Activated effector memory CD4-positive, alpha-beta T cell treated with anti-CD3 and anti-CD28 coated beads, Interleukin-2, amount 50 U/mL, for 16 hours (primary cell): ENCODE measurements at places on chromosomes 7 and 10.
A peak's percentile ranks its signal among the peaks of the same experiment; 100 is the strongest.

GRCh38 chr10:44805466-44806210, 105.5 kb upstream of the TMEM72 start:
- DNase-seq: no peak

- DNase-seq: no peak
Observed at GRCh38 chr10:90888387-90888786, 16.6 kb downstream of the RPP30 start.

- DNase-seq: no peak
Observed at GRCh38 chr7:28064437-28064836, 116.2 kb downstream of the JAZF1 start.

DNA sequence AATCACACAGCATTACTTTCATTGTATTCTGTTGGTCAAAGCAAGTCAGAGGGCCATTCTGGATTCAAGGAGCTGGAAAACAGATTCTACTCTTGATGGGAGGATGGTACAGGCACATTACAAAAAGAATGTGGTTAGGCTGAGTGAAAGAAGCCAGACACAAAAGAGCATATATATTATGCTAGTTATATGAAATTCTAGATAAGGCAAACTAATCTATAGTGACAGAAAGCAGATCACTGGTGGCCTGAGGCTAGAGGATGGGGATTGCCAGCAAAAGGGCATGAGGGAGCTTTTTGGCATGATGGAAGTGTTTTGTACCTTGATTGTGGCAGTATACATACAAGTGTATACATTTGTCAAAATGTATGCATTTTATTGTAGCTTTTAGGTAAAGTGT, 96.8 kb downstream of the SPAG6 start:
- DNase-seq: no peak

DNA sequence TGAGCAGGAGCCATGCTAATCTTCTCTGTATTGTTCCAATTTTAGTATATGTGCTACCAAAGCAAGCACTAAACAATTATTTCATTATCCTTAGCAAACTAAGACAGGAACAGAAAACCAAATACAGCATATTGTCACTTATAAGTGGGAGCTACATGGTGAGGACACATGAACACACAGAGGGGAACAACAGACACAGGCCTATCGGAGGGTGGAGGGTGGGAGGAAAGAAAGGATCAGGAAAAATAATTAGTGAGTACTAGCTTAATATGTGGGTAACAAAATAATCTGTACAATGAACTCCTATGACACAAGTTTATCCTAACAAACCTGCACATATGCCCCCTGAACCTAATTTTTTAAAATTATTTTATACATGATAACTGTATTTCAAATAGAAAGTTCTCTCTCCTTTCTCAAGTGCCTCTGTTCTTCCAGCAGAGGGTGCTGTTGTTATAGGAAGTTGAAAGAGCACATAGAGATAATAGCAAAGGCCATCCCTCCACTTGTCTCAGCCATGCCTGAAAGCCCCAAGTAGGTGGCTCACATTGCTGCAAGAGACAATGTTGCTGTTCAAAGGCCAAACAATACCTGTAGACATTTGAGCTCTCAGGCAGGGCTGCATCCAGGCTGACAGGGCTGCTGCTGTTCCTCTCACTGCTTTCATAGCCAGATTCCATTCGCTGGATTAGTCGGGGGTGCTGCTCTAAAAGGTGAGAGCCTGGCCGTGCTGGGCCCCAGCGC, 33.4 kb upstream of the PPP3CB start:
- DNase-seq: peak; percentile 71

DNA sequence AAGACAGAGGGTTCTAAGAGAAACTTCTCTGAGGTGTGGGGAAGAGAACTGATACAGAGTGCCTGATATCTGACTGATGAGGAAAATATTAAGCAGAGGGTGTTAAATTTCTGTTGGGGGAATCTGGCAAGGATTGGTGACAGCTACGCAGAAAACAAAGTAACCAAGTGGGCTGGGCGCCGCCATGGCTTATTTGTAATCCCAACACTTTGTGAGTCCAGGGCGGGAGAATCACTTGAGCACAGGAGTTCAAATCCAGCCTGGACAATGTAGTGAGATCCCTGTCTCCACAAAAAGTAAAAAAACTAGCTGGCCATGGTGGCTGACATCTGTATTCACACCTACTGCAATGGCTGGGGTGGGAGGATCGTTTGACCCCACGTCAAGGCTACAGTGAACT, 2.1 kb upstream of the C7orf25 start:
- no peak for DNase-seq

DNA sequence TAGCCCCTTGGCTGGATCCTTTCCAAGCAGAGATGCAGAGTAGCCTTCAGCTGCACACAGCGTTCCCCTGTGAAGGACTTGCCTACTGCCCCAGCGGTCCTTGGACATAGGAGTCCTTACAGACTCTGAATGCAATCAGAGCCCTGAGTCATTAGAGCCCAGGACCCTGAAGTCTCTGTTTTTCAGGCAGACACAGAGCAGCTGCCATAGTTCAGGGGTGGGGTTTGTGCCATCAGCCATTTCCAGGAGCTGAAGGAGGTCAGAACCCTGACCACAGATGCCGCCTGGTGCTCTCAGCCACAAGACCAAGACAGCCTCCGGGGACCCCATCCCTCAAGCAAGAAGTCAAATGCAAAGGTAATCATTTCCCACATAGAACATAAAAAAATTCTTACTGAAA, 32.8 kb upstream of the WDFY4 start:
- no peak for DNase-seq

GRCh38 chr7:66682350-66683093, 53.8 kb downstream of the KCTD7 start:
- DNase-seq: no peak

- no peak for DNase-seq
Observed at GRCh38 chr7:47543056-47543455, 38.9 kb downstream of the TNS3 start.

- no peak for DNase-seq
Observed at GRCh38 chr10:85927952-85928665, 438.5 kb downstream of the GRID1 start.

GRCh38 chr10:115884331-115884730, 388.7 kb downstream of the GFRA1 start:
- DNase-seq: no peak

DNA sequence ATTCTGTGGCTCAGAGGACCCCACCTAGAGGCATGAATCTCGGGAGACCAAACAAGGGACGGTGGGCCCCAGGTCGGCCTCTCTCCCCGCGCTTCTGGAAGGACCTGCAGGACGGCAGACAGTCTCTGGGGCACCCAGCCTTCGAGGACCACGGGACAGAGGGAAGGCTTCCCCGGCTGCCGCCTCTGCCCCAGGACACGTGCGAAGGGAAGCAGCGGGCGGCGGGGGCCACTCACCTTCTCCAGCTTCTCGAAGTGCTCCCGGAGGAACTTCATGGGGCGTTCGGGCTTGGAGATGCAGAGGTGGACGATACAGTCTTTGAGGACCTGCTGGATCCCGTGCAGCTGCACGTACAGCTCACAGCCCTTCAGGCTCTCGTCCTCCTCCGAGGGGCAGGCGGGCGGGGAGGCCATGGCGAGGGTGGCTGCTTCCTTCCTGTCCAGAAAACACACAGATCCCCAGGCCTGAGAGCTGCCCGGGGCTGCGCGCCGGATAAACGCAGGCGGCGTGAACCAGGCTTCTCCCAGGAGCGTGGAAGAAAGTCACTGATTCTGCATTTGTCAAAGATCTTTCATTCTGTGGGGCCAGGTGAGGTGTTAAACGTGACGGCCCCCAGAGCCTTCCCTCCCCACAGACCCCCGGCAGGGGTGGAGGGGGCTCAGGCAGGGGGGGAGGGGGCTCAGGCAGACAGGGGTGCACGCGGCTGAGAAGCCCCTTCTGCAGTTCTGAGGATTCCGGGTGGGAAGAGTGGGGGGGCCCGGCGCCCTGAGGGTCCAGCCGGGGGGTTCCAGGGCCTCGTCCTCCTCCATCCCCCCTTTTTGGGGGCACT, 15.2 kb upstream of the DNAAF5 start:
- peak; percentile 58 for DNase-seq

DNA sequence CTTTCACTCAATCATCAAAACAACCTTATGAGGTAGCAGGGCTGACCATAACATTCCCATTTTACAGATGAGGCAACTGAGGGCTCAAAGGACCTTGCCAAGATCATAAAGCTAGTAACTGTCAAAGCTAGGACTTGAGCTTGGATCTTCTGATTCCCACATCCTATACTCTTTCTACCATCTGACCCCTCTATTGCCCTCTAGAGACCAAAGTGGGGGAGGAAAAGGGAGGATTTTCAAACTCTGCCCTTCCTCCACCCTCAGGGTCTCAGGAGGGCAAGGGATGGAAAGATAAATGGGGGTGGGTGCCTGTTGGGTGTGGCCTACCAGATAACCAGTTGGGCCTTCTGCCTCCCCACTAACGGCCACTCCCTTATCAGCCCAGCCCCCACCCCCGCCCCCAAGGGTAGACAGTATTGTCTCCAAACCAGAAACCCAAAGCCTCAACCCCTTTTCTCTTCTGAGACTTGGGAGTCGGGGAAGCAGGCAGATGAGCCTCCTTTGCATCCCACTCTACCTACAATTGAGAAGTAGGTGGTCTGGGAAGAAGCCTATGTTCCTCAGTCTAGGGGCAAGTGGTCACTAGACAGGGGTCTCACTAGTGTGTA, 7.9 kb downstream of the LDB1 start:
- DNase-seq: no peak

GRCh38 chr10:100788002-100788903, 42.9 kb downstream of the PAX2 start:
- DNase-seq: peak; percentile 39

DNA sequence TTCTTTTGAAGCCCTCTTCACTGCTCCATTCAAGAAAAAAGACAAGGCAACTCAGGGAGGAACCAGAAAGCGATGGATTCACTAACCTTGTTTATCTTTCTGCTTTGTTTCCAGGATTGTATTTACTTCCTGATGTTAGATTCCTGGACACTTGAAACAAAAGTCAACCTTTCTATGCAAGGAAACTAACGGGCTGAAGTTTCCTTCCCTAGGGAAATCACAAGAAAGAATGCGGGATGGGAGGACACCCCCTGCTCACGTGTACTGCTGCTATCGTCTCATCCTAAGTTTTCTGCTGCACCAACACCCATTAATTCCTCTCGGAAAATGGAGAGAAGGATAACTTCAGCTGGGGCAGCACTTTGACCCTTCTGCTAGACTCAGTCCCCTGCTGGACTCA, 50.3 kb downstream of the ELMO1 start:
- DNase-seq: no peak

GRCh38 chr7:118245267-118246040, 20.9 kb downstream of the ANKRD7 start:
- no peak for DNase-seq

GRCh38 chr7:141708351-141708750, at the start of gene WEE2:
Gene WEE2 (plus strand): TSS chr7:141708353. CDS start chr7:141708759, 406 bp downstream.
- no peak for DNase-seq

GRCh38 chr10:6958711-6959110, 378.6 kb upstream of the PRKCQ start:
- DNase-seq: no peak

- DNase-seq: no peak
Observed at GRCh38 chr7:117066668-117067067, 113.4 kb downstream of the ST7 start.

GRCh38 chr10:90352288-90352687, 505.6 kb downstream of the HTR7 start:
- no peak for DNase-seq

DNA sequence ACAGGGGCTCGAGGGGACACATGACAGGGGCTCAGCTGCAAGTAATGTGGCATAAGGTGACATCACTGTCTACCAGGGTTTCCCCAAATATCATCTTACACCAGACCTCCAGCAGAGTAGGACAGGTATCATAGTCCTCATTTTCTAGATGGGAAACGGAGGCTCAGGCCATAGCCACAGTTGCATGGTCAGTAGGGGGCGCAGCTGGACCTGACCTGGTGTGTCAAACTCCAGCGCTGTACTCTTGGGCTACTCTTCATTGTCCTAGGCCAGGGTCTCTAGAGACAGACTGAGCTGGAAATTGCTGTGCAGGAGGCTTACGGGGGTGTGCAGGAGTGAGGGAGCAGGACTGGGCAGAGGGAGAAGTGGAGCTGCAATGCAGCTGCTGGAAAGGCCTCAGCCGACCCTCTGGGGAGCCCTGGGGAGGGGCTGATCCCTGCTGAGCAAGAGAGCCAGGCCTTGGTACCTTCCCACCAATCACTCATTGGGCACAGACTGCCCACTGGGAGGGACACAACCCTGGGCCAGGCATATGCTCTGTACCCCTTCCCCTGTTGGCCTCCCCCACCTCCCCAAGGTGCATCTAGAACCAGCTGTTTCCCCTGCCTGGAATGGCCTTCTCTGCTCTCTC, 89.9 kb downstream of the CDH23 start:
- peak; percentile 69 for DNase-seq

DNA sequence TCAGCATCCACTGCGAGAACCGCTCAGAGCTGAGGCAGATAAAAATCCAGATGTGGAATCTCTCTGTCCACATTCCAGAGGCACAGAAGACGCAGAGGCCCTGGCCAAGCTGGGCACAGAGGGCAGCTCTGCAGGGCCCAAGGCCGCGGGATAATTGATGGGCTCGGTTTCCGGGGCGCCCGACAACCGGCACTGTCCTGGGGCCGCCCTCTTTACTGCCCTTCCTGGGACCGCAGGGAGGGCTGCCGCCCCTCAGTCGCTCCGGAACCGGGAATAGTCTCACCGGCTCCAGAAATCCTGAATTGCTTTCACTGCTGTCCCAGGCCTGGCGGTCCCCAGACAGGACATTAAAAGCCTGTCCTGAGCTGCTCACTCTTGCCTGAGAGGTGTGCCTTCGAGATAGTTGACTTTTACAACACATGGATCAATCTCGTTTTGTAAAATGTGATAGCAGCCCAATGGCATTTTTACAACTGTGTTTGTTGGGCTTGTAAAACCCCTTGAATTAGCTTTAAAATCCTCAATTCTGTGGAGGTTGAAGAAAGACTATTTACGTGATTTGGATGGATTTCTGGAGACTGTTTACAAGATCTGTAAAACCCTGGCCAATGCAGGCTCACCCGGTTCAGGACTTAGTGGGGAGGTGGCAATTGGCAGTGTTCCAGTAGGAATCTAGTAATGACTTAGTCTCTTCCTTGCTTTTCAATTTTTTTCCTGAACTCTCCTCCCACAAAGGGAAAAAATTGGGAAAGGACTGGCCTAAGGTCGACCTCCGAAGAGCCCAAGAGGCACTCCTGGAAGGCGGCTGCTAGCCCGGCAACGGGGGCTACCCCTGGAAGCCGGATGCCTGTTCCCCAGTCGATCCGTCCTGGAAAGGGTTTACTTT, 1.4 kb upstream of the HOXA6 start:
- no peak for DNase-seq

DNA sequence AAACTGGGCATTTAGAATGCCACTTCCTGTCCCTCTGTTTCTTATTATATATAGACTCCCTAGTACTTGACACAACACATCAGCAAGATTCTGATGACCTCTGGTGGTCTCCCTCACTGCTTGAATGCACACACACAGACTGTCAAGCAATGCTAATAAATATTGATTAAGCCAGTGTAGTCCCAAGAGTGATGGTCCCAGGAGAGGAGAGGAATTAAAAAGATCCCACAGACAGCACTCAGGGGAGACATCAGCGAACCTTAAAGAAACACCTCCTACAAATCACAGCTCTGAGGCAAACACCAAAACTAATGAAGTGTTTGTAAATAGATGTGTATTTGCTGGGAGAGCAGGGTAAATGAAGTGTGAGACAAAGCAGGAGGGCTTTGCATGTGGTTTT, 1291.2 kb downstream of the XPNPEP1 start:
- no peak for DNase-seq
